ENCODE measurements at places on chromosomes 6 and 20.

- no peak for DNase-seq
These were observed 427.2 kb downstream of the RFPL4B start for GRCh38 chr6:112774319-112774718.

DNA sequence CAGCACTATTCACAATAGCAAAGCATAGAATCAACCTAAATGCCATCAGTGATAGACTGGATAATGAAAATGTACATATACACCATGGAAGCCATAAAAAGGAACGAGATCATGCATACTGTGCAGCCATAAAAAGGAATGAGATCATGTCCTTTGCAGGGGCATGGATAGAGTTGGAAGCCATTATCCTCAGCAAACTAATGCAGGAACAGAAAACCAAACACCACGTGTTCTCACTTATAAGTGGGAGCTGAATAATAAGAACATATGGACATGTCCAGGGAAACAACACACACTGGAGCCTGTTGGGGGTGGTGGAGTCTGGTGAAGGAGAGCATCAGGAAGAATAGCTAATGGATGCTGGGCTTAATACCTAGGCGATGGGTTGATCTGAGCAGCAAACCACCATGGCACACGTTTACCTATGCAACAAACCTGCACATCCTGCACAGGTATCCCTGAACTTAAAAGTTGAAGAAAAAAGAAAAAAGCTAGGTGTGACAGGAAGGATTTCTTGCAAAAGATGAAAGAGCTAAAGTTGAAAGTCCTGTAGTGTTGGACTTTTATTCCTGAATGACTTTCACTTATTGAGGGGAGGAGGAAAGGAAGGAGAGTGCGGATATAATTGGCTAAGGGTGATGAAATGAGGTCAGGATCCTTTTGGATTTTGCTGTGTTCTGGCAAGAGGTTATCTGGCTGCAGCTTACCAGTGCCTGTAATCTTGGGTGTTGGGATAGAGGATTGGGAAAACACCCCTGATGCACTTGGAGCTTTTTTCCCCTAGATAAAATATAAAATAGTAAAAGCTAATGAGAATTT is 8.5 kb downstream of the TRMT11 start:
- peak; percentile 40 for DNase-seq

DNA sequence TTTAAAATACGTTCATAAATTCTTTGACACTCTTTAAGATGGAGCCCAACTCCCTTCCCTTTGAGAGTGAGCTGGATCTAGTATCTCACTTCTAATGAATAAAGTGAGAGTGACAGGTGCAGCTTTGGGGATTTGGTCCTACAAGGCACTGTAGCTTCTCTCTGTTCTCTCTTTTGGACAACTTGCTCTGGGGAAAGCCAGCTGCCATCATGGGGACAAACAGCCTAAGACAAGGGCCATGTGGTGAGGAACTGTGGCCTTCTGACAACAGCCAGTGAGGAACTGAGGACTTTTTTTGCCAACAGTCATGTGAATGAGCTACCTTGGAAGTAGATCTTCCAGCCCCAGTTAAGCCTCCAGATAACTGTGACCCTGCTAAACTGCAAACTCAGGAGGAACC is 272.8 kb upstream of the AGPAT4 start:
- DNase-seq: no peak

GRCh38 chr20:53138454-53139262 is 166.5 kb downstream of the TSHZ2 start:
- no peak for DNase-seq

DNA sequence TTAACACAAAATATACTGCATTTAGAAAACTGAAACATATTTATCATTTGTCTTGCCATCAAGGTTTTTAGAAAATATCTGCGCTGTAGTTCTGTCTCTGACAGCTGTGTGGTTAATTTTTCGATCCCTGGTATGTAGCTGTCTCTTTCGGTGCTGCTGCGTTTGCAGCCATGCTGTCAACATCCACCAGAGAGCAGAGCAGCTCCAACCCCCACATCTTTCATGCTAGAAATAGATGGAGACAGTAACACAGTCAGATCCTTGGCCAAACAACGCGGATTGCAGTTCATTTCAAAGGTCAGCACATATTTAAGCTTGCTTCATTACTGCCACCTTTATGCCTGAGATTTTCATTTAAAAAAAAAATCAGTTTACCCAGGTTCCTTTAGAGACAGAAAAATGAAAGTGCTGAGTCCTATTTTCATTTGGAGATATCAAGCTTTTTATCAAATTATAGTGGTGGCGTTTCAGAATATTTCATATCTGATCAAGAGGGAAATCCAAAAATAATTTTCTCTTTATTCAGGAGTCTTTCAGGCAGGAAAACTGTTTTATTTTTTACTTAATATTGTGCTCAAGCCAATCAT is 157.7 kb upstream of the MMS22L start:
- peak; percentile 86 for DNase-seq

All from NCI-H146 (cell line).